ENCODE measurements at places on chromosomes 7 and 10.

- no peak for DNase-seq
Observed at GRCh38 chr7:84100866-84101265, 93.7 kb downstream of the SEMA3A start.

GRCh38 chr10:69237528-69238159, 17.5 kb downstream of the HKDC1 start:
- DNase-seq = peak; percentile 79

DNA sequence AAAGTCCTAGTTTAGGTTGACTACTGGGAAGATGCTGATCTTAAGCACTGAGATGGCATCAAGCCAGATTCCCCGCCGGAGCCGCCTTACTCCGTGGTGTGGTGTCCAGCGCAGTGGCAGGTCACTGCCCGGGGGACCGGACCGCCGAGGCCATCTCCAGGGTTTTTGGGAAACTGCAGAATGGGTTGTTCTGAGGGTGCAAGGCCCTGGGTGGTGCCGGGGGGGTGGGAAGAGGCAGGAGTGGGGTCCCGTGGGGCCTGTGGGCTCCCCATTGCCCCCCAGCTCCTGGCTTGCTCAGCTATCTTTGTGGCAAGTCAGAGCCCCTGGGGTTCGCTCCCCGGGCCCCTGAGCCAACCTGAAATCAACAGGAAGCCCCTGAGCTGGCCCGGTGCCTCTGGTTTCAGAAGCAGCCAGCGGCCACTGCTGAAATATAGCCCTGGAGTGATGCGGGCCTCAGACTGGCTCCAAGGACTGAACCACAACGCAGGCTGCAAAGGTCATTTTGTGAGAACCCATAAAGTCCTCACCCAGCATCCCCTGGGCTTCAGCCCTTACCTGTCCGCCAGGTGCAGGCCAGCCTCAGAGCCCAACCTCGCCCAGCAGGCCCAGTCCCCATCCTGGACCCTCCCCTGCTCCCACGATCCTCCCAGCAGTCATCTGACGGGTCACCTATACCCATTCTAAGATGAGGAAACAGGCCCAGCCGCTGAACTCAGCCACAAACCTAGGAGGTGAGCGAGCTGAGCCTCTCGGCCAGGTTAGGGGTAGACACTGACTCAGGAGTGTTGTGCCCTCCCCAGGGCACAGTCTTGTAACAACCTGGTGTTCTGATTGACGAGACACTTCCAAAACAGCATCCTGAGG, 102.7 kb downstream of the PDGFA start:
- DNase-seq = no peak

- no peak for DNase-seq
Observed at GRCh38 chr10:124254490-124254889, 161.1 kb upstream of the CHST15 start.

DNA sequence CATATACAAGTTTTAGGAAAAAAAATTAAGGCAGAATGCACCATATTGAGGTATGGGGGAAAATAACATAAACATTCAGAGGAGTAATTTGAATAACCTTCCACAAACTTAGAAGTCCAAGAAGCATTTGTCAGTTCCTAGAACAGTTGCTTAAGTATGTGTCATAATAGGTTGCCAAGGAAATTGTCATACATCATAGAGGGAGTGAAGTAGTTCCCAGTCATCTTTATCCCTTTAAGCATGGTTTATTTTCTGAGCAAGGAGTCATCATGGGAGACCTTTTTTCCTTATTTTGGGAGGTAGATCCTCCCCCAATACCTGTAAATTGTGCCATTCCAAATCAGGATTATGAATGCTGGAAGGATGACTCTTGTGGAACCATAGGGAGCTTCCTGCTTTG, at the start of gene SSMEM1:
SSMEM1 (plus strand) TSS at position 219 of the 400 bp plus-strand sequence; CDS start at position 270, 51 bp downstream.
- DNase-seq = no peak

- DNase-seq = no peak
Observed at GRCh38 chr10:88234297-88234696, 348.8 kb downstream of the RNLS start.

DNA sequence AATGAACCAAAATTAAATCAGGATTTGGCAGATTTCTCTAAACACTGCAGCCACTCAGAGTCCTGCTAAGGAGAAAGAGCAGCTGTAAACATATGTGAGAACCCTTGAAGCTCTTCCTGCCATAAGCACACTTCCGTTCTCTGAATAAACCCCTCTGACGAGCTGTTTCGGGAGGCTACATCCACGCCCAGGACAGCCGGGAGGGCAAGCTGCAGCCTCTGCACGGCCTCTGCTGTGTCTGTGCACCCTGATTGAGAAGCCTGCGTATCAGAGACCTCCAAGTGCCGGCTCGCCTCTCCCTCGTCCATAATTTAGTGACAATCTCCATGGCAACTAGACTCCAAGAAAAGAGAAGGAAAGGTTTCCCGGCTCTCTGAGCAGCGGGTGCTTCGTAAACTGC, 114.4 kb downstream of the PTPRN2 start:
- no peak for DNase-seq

DNA sequence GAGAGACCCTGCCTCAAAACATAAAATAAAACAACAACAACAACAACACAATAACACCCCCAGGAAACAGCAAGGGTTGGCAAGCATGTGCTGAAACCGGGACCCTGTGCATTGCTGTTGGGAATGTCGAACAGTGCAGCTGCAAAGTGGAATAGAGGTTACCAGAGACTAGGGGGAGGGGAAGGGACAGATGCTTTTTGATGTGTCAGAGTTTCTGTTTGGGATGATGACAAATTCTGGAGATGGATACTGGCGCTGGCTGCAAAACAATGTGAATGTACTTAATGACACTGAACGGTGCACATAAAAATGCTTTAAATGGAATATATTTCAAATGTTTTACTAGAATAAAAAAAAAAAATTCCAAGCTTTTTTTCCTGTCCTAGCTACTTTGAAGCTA, 241.8 kb downstream of the TEX36 start:
- no peak for DNase-seq

GRCh38 chr10:86102031-86102430, 264.6 kb downstream of the GRID1 start:
- DNase-seq = no peak

DNA sequence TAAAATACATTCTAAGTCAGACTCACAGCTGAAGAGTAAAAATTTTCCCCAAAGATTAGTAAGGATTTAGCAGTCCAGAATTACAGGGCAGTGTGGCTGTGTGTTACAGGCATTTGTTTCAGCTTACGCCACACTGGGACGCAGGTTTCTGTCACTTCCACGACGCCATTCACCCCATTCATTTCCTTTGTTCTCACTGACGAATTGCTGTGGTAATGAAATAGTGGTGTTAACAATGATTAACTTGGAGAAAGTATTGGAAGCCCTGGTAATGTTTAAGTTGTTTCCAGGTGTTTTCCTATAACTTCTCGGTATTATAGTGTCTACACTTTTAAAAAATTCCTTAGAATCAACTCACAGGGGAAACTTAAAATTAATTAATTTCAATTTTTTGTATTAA, 370.9 kb downstream of the SH2D4B start:
- DNase-seq = no peak

GRCh38 chr10:12499076-12499986, 150.0 kb downstream of the CAMK1D start:
- no peak for DNase-seq

DNA sequence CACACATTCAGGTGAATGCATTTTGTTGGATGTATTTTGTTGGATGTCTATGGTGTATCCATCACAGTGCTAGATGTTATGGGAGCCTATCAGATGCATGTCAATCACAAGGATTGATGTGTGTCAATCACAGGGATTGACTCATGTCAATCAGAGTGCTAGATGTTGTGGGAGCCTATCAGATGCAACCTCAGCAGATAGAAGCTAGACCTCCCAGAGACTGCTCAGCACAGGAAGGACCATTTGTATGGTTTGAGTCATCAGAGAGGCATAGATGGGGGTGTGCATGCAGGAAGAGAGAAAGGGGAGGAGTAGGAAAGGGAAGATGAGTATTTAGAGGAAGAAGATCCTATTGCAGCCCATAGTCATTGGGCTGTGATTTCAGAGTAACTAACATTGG, 48.3 kb upstream of the PITRM1 start:
- DNase-seq = peak; percentile 61

DNA sequence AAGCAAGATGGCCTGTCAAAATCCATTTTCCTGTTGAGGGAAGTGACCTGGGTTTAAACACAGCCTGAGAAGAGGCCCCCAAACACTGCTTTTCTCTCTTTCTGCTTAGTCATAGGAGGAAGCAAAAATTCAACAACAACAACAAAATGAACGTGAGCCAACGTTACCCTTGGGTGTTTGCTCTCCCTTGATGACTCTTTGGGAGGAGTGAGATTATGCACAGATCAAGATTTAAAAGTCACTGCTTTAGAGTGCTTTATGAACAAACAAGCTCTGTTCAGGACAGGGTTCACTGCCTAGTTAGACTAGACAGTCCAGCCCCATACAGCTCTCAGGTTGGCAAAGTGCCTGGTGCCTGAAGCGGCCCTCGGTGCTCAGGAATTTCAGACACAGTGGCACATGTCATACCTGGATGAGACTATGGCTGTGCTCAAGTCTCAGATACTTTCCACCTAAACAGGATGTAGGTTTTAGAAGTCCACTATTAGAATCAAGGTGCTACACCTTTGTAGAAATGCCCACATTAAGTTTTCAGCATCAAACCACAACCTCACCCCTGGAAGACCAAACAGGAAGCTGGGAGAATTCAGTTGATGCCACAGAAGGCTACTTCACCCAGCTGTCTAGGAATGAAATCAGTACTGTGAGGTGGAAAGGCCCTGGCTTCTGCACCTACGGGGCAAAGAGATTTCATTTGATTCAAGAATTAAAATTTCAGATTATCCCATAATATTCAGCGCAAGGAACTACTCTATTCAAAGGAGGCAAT, 38.7 kb downstream of the DENND11 start:
- DNase-seq = no peak

- no peak for DNase-seq
Observed at GRCh38 chr10:13751191-13751764, 164.5 kb downstream of the PRPF18 start.

- no peak for DNase-seq
Observed at GRCh38 chr7:17368856-17369524, 70.5 kb downstream of the AHR start.

DNA sequence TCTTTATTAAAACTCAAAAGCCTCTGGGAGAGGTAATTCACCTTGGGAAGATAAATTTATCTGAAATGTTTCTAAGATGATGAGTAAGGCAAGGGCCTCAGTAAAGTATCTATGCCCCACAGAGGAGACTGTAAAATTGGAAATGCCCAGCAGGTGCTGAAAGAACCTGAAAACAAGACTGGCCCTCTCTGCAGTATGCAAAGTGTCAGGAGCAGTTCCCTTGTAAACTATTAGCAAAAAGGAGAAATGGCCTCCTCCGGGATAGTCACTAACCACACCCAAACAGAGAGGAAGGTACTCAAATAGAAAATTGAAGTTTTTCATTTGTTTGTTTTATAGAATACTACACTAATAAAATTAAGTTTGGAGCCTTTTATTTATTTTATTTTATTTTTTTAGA, 81.2 kb downstream of the FZD1 start:
- DNase-seq = no peak

- DNase-seq = no peak
Observed at GRCh38 chr10:49220031-49220430, 31.8 kb upstream of the TMEM273 start.

- DNase-seq = no peak
Observed at GRCh38 chr10:35451151-35452016, 115.1 kb downstream of the CCNY start.

- DNase-seq = no peak
Observed at GRCh38 chr7:155803418-155804376, 8.6 kb downstream of the SHH start.

- no peak for DNase-seq
Observed at GRCh38 chr7:134400859-134401258, 58.0 kb downstream of the AKR1B1 start.

GRCh38 chr7:131026297-131027000, 292.4 kb upstream of the KLF14 start:
- no peak for DNase-seq

DNA sequence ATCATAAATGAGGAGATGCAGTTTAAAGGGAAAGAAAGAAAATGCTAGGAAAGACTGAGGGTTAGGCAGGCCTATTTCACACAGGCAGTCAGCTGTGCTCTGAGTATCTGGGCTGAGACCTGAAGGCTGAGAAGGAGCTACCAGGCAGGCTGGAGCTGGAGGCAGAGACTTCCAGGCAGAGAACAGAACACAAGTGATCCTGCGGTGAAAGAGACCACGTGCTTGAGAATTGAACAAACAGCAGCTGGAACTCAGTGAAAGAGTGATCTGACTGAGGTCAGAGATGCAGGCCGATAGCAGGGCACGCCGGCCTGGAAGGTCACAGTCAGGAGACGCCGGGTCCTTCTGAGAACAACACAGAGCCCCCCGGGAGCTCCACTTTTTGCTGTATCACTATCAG, 147.8 kb downstream of the ADAM12 start:
- DNase-seq = no peak

- DNase-seq = no peak
Observed at GRCh38 chr7:130734815-130735716, 1.1 kb upstream of the KLF14 start.

DNA sequence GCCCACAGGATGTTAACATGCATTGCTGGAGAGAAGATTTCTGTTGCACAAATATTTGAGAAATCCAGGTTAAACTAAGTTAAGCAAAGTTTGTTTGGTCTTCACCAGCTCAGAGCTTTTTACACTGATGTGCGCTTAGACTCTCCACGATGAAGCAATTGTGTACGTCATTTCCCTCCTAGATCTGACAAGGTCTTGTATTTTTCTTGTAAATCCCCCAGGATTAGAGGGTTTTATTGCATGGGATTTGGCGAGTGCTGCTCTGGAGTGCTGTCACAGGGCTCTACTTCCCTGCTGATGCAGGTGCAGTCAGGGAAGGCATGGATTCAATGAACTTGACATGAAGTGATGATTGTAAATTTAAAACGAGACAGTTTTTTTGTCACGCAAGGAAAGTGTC, 173.3 kb downstream of the PDE1C start:
- DNase-seq = no peak

GRCh38 chr7:42247301-42247700, 10.3 kb upstream of the GLI3 start:
- peak; percentile 87 for DNase-seq

DNA sequence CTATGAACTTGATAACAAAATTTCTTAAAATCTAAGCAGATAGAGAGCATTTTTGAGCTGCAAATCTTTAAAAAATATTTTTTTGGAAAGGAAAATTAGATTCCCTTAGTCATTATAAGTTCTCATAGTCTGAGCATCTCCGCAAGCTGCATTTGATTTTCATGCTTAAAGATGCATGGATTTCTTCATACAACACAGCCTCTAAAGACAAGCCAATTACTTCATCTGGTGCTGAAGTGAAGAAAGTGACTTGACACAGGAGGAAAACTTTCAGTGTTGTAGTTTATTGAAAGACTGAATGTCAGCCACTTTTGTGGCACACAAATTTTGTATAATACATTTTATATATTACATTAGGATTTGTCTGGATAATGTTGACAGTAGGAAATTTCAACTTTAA, 22.5 kb downstream of the SEMA3D start:
- DNase-seq = no peak

GRCh38 chr10:84392181-84392580, 63.8 kb downstream of the CCSER2 start:
- no peak for DNase-seq
